Endodermal cell (in vitro differentiated cells): ENCODE measurements at places on chromosomes 3 and 15.

DNA sequence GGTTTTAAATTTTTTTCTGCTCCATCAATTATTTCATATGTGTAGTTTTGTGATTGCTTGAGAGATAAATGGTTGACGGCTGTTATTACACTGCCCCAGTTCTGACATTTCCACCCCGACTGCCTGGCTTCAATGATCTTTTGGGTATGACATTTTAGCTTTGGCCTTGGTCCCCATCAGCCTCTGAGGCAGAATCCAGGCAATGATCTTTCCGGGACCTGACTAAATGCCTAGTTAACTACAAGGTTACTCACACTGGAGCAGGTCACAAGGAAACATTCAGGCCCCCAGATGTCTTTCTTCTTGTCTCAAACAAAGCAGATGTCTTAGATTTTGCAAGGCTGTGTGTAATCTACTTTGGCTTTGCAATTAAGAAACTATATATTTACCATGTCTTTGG, 61.1 kb upstream of the TMCO5A start:
- DNase-seq: no peak

DNA sequence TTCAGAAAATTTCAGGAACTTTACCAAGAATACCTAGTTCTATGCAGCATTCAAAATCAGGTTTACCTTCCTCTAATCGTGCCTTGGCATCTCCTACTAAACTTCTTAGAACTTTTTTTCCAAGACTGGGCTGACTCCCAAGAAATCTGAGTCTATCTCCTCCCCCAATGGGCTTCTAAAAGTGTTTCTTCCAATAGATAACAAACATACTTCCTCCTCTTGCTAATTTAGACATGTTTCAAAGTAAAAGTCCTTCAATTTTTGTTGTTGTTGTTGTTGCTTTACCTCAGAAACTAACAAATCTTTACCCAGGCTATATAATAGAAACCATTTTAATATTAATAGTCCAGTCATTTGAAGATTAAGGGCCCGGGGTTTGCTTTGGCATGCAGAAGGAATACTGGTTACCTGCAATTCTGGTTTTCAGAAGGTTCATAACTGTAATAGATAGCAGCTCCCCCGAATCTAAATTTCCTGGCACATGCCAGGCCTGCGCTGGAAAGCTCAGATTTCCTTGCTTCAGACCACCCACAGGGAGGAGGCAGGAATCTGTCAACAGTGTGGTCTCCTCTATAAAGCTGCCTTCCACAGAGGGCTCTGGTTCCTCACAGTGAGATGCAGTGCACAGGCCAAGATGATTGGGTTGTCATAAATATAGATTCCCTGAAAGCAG, 188.7 kb downstream of the THRB start:
- DNase-seq: peak; percentile 75

DNA sequence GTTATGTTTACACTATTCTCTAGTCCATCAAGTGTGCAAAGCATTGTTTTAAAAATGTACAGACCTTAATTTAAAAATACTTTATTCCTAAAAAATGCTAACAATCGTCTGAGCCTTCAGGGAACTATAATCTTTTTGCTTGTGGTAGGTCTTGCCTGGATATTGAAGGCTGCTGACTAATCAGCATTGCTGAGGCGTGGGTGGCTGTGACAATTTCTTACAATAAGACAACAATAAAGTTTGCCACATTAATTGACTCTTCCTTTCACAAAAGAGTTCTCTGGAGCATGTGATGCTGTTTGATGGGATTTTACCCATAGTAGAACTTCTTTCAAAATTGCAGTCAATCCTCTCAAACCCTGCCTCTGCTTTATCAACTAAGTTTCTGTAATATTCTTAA, 384.0 kb upstream of the TGFBR2 start:
- no peak for DNase-seq

DNA sequence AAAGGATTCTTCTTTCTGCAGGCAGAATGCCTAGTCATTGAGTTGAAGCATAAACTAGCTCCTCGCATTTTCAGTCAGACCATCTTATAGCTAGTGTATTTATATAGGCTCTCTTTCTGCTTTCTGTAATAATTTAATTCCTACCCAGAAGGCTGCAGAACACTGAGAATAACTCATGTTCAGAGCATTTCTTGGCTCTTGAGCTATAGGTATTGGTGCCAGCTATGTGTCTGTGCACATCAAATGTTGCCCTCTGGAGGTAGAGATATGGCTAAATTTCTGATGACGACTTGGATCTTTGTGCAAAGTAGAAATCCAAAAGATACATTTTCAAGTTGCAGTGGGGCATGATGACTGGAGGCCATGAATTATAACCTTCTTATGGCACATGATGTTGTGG, 336.2 kb upstream of the TPM1 start:
- DNase-seq: no peak

GRCh38 chr3:89434621-89435380, 327.4 kb downstream of the EPHA3 start:
- no peak for DNase-seq

GRCh38 chr3:51997172-51997571, 1.5 kb upstream of the RPL29 start:
- DNase-seq: no peak

GRCh38 chr15:32828507-32829186, 110.8 kb downstream of the GREM1 start:
- no peak for DNase-seq

DNA sequence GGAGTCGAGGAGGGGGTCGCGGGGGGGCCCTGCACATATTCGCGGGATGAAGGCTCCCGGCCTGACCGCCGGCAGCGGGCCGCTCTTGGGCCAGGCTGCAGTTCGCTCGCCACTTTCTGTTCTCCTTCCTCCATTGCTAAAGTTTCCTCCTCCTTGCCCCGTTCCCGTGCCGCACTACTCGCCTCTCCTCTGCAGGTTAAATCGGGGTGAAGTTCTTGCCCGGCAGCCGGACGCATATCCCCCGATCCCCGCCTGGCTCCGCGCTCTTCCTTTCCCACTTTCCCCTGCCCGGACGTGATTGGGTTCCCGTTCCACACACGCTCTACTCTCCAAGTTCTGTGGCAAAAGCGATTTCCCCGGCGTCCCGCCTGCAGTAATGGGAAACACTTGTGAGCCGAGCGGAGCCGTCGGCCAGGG, 556 bp downstream of the CRYBG3 start:
- DNase-seq: no peak

GRCh38 chr3:150421799-150422548, 13.9 kb downstream of the TSC22D2 start:
- DNase-seq: no peak

DNA sequence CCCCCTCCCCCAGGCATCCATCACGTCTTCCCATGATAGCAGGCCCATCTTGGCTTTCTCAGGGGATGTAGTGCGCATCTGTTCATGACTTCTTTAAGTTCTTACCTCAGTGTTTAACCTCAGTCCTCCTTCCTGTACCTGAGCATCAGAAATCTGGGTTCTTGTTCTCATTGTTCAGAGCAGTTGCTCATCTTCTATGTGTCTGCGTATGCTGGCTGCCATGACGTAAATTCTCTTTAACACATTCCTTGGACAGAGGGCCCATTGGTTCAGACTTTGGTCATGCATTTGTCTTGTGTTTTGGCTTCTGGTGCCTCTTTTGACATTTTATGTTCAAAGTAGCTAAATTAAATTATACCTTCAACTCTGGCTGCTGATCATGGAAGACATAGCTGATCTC, 227.3 kb downstream of the CACNA2D3 start:
- DNase-seq: no peak

DNA sequence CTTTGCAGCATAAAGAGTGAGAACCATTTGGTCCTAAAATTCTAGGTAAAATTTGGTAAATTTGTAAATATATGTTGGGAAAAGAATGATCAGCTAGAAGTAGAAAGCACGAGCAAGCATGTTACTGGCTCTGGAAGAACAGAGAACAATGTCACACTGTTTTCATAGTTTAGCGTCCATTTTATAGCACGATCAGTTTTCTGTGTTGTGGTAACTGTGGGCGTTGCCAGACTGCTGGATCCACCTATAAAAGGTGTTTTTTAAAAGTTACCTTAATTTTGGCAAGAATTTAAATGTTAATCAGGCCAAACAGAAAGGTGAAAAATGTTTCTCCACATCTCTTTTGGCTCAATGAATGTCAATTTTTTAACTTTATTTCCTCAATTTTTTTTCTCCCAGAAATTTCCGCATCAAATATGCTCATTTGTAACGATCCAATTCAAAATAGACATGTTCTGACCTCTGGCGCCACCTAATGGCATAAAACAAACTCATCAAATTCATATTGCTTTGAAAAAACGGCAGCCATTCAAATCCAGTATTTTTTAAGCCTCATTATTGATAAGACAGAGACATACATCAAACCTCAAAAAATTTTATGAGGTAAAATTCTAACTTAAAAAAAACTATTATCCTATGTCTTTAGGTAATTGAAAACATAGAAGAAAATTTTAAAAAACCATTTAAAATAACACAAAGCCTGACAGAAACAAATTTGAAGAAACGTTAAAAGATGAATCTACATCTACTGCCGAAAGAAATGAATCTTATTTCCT, 5.5 kb upstream of the GP5 start:
- no peak for DNase-seq

DNA sequence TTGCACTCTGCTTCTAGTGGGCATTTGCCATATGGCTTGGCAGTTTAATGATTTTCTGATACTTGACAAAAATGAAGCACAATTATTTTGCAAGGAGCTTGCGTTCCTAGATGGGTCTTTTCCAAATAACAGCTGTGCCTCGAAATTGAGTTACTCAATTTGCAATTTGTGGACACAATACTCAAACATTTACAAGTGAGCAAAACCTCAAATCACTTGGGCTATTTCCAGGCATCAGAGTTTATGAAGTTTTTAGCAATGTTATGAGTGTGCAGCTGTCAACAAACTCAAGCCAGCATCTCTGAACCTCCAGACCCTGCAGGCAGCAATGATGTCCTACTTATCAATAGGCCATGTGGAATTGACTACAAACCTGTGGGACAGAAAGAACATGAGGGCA, 41.3 kb downstream of the NMNAT3 start:
- no peak for DNase-seq

DNA sequence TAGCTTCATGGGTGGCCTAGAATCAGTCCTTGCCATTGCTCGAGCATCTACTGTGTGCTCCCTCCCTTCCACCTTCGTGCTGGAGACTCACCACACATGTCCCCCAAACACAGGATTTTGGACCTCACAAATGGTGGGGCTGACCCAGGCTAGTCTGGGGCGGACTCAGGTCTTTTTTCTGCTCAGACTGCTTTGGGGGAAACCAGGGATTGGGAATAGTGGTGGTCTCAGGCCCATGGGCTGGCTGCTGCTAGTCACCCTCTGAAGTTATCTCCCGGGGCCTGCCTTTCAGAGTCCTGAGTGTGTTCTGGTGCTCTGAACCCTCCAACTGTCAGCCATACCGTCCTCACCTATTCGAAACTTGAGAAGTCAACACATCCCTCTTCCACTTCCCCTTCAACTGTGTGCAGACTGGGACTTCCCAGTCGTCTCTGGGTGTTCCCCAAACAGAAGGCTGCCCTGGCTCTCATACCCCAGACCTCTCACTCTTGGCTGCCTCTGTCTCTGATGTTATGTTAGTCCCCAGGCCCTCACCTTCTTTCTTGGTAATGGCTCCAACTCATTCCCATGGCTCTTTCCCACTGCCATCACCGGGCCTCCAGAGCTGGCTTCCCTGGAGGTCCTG, 46.0 kb downstream of the PPCDC start:
- no peak for DNase-seq

GRCh38 chr3:196557236-196557635, 11.1 kb downstream of the WDR53 start:
- DNase-seq: no peak

DNA sequence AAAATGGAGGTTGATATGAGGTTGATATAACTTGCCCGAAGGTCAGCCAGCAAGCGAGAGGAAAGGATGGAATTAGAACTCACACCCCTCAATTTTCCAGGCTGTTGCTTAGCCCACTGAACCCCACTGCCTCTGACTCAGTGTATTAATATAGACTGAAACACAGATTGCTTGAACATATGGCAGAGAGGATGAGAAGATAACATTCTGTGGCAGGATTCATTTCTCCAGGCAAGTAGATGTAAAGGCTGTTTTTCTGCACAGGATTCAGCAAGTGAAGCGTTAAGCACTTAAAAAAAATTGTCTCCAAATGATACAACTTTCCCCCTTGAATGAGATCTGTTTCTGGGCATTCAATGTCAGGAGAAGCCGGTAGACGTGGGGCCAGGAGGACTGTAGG, 335.2 kb downstream of the GAP43 start:
- no peak for DNase-seq

GRCh38 chr3:126481808-126482502, 6.3 kb upstream of the ZXDC start:
- no peak for DNase-seq

- DNase-seq: no peak
Measured at GRCh38 chr3:160398820-160399124, 253 bp downstream of the IFT80 start.

- DNase-seq: no peak
Measured at GRCh38 chr15:57540736-57541135, 51.0 kb upstream of the MYZAP start.

DNA sequence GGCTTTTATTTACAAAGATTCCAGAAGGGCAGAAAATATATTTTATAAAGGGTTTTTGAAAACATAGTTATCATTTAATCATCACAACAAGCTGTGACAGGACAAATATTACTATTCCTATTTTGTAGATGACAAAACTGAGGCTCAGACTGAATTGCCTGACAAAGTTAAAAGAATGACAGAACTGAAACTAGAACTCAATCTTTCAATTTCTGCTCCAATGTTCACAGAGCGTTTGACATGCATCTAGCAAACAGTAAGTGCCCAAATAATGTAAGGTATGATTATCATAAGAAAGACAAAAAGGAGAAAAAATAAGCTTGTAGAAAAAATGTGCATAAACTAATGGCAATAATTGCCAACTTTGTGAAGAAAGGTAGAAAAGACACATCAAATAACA, 61.9 kb downstream of the SCAPER start:
- no peak for DNase-seq

GRCh38 chr15:83193721-83194120, 13.9 kb downstream of the HDGFL3 start:
- no peak for DNase-seq

DNA sequence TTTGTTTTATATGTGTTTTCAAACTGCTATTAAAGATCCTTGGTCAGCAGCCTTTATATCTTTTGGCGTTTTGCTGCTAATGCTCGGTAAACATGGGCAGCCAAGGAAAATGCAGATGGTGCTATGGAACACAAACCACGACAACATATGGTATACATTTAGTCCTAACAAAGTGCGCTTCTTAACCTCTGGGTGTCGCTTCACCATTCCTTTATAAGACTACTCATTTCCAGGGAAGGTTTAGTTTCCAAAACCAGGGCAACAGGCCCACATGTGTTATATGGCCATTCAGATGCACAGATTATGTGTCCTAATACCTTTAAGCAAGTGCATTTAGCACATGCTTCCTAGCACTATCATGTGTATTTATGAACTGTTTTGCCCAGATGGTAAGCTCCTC, 14.7 kb downstream of the SHOX2 start:
- no peak for DNase-seq

- no peak for DNase-seq
Measured at GRCh38 chr3:47016934-47017435, 37.5 kb downstream of the NBEAL2 start.

GRCh38 chr3:194084284-194084683, 51.7 kb upstream of the HES1 start:
- peak; percentile 47 for DNase-seq
